NCI-H1417 treated with DMSO at 0.1 percent for 48 hours (cell line): ENCODE measurements at places on chromosomes 3 and 15.

GRCh38 chr3:21041621-21042020 lies 709.4 kb downstream of the ZNF385D start:
- no peak for DNase-seq

- no peak for DNase-seq
These were observed 195.8 kb upstream of the GPR149 start for GRCh38 chr3:154625756-154626155.

DNA sequence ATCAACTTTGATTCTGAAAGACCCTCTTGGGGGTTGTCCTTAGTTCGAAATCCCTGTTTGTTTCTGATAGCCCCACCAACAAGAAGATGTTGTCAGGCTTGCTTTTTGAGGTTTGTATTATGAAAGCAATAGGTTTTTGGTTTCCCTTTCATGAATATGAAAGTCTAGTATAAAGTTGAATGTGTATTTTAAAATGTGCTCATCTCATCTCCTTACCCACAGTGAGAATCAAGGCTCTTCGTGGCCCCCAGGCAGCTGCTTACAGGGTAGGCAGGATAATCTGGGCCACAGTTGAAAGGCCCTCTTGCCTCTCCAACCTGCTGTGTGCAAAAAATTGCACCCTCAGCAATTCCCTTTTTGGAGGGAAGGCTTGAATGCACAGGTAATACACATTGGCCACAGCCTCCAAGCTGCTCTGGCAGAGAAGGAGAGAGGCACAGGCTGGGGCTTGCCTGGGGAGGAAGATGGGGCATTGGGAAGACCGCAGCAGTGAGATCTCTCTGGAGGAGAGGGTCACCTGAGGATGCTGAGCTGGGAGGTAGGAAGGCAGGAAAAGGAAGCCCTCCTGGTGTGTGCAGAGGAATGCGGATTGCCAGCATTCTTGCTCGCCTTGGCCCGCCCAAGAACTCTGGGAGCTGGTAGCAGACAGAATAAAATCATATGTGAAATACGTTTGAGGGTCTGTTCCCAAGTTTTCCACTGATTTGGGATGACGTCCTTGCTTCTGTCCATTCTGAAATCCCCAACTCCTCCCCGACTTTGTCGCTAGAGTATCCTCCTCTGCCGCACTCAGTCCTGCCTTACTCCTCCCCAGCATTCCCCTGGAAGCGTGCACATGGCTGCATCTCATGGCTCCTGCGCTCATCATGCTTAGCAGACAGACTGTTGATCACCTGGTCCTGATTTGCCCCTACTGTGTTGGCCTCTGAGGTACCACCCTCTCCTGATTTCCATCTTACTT lies 196.4 kb downstream of the RPLP1 start:
- DNase-seq, result no peak

GRCh38 chr3:134311265-134311664 lies 60.6 kb upstream of the RYK start:
- DNase-seq, result no peak

DNA sequence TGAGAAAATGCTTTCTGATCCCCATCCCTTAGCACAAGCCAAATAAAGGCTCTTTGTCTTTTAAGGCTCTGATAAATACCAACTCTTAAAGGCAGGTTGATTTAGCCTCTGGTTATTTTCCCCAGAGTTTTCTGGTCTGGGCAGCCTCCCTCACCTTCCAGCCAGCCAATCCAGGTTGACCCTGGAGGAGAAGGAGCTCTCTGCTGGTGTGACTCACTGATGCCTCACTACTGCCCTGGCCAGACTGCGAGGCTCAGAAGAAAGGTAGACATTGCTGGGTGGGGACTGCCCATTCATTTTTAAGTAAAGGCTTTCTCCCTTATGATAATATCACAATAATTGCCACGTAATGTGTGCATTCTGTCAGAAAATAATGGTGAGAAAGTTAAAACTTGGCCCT lies 37.1 kb downstream of the SLCO3A1 start:
- DNase-seq, result no peak

DNA sequence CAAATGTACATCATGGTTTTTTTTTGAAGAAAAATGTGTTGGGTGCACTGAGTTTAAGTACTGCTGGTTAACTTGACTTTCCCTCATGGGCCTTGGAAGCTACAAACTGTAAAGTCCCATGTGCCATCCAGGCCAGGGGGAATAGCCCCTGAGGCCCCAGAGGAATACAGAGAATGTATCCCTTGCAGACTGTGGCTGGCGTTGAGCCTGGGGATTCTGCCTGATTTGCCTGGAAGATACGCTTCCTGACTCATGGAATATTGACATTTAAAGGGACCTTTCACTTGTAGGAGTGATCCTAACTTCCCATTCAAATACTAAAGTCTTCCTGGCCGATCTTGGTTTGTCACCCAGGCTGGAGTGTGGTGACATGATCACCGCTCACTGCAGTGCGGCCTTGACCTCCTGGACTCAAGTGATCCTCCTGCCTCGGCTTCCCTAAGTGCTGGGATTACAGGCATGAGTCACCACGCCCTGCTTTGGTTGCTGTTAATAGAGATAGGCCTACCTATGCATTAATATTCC lies 42.0 kb downstream of the ADAMTSL3 start:
- no peak for DNase-seq

GRCh38 chr15:60551147-60551780 lies 72.3 kb upstream of the ICE2 start:
- DNase-seq, result no peak

- DNase-seq, result no peak
These were observed 21.8 kb downstream of the RASGRF1 start for GRCh38 chr15:79068790-79069189.

- no peak for DNase-seq
These were observed 253.6 kb downstream of the C3orf38 start for GRCh38 chr3:88403319-88403718.

- no peak for DNase-seq
These were observed 31.7 kb upstream of the NPHP3 start for GRCh38 chr3:132753946-132754345.

GRCh38 chr3:140056047-140056446 lies 121.1 kb downstream of the CLSTN2 start:
- no peak for DNase-seq

DNA sequence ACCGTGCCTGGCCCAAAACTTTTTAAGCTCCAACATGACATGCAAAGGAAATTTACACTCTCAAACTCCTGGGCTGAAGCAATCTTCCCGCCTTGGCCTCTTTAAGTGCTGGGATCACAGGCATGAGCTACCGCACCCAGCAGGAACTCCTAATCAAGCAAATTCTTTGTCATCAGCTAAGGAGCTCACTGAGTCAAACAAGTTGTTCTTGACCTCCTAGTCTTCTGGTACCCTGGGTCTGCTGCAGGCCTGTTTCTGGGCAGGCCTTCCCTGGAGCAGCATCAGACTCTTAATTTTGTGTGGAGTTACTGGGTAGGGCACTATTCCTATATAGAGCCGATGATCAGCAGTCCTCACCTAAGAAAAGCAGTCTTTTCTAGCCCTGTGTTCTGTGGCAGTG lies 68.4 kb upstream of the FLNB start:
- DNase-seq, result no peak

DNA sequence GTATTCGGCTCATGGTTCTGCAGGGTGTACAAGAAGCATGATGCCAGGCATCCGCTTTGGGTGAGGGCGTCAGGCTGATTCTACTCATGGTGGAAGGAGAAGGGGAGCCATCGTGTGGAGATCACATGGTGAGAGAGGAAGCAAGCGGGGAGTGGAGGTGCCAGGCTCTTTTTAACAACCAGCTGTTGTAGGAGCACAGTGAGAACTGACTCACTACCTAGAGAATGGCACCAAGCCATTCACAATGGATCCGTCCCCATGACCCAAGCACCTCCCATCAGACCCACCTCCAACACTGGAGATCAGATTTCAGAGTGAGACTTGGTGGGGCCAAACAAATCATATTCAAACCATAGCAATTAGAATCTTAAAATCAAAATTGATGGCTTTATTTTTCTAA lies 259.8 kb upstream of the CTDSPL start:
- DNase-seq, result no peak

- DNase-seq, result no peak
These were observed 158.2 kb downstream of the CHDH start for GRCh38 chr3:53688066-53688465.

DNA sequence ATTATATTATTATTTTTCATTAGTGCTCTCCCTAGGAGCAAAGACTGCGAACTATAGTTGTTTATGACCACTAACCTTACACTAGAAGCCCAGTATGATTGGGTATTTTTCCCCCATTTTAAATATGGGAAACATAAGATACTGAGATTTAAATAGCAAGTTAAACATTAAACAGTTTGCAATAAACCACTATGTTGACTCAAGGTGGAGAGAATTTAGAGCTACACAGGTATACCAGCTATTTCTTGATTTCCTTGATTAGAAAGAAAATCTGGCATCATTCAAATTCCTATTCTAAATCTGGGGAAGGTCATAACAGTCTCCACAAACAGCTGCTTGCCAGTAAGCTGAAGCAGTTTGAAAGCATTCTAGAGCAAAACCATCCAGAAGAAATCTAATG lies 863.8 kb upstream of the CFAP20DC start:
- no peak for DNase-seq

DNA sequence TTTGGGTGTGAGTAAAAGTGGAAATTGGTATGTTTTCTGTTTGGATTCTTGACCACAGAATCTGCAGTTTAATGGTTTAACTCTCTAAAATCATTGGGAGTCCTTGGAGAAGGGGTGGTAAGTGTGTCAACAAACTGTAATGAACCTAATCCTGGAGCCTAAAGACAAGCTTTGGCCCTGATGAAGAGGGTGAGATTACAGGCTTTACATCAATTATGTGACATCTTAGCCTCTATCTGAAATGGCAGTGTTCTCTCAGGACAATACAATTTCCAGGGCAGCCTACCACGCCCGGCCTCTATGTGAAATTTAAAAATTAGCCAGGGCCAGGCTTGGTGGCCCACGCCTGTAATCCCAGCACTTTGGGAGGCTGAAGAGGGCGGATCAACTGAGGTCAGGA lies 4.3 kb upstream of the PKM start:
- DNase-seq, result no peak

DNA sequence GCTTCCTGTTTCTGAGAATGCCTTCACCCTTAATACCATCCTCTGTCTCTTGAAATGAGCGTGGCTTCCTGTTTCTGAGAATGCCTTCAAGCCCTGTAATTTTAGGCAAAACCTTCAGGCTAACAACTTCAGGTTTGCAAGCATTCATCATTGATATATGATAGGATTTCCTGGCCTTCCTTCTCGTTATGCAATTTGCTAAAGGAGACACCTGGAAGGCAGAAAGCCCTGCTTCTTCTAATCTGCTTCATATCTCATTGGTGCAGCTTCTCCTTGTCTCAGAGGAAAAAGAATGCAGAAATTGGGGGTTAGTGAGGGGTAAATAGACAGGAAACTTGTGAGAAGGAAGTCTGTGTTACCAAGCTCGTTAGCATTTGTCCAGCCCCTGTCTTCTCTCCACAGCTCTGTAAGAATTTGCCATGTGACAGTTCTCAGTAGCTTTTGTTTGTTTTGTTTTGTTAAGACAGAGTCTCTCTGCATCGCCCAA lies 7.3 kb downstream of the ARL6IP5 start:
- DNase-seq, result no peak

- DNase-seq, result no peak
These were observed 233.3 kb upstream of the SLCO3A1 start for GRCh38 chr15:91620229-91620628.

DNA sequence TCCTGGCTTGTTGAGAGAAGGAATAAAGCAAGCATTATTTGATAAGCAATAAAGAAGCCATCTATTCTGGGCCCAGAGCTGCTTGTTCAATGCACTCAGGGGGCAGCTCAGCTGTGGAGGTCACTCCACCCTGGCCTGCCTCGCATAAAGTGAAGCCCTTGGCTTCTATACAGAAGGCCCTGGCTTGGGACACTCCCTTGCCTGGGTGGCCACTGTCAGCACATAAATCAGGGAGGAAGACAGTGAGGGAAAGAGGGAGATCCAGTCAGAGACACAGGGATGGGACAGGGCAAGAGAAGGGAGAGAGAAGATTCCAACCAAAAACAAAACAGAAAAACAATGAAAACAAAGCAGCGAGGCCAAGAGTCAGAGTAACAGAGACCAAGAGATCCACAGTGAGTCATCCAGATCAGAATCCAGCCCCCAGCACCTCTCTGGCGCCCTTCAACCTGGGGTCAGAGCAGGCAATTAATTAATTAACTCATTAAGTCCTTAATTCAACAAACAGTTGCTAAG lies 11.8 kb downstream of the INSYN1 start:
- no peak for DNase-seq

DNA sequence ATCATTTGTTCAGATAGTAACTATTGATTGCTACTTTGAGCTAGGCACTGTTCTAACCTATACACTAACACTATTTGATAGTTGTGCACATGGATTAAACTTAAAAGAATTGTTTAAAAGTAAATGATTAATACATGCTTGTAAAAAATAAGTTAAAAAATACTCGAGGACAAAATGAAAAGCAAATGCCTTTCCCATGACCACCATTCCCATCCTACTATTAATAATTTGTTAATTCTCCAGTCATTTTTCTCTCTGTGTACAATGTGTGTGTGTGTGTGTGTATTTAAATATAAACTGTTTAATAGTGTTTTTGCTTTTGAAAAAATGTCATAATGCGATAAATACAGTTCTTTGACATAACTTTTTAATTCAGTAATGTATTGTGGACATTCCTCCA lies 78.7 kb upstream of the KCNMB2 start:
- DNase-seq, result no peak

DNA sequence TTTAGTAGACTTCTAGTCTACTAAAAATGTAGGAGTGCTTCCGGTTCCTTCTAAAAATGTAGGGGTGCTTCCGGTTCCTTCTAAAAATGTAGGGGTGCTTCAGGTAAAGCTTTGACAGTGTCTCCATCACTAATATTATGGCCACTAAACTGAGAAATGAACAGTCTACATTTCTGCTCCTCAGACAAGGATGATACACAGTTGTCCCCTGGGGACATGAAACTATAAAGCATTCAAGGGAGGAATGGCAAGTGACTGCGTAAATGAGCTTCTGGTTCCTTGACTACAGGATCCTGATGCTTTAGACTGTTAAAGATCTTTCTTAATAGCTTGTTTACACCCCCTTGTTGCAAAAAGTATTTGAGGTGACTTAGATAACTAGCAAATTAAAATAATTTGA lies 53.9 kb upstream of the SLC9A9 start:
- no peak for DNase-seq

DNA sequence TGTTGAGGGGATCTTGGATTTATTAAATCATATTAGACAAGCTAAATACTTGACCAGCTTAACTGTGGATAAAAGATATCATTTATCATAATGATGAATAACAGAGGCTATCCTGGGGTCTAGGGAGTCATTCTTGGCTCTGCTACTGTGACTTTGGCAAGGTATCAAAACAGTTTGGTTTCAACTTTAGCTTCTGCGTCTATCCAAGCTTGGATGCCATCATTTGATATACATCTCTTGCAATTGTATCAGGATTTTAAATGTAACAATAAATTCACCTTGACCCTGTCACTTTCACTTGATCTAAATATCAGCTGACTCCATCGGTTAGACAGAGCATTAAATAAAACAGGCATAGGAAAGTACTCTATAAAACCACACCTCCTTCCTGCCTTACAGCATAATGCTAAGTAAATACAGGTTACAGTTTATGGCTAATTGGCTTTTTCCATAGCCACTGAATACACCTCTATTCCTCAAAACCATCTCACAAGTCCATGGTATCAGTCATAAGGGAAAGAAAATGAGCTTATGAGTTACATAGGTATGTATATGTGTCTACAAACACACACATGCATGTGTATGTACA lies 262.9 kb downstream of the CTNNB1 start:
- no peak for DNase-seq
